ENCODE measurements at places on chromosomes 1 and 21. TPM values are rescaled to one million over a fixed set of nuclear protein-coding genes. Genes with fewer than 3 reads are reported as not detected.

The GJB4 gene
- not detected for total RNA-seq

The SH2D5 gene
- total RNA-seq, result 2.1 TPM

The DSCAM gene
- total RNA-seq, result 0.36 TPM

The TAF1A gene
- total RNA-seq, result 10.7 TPM

The MYOM3 gene
- total RNA-seq, result 0.12 TPM

The BSDC1 gene
- total RNA-seq, result 79.3 TPM

The LEPROT gene
- total RNA-seq, result 83.5 TPM

The PTAFR gene
- 0.16 TPM for total RNA-seq

The ZBTB8A gene
- total RNA-seq, result 7.7 TPM

The LDLRAD1 gene
- not detected for total RNA-seq

The B3GALT2 gene
- 8.3 TPM for total RNA-seq

The GBP7 gene
- not detected for total RNA-seq

The FCRL5 gene
- total RNA-seq, result not detected

The HIVEP3 gene
- 2.4 TPM for total RNA-seq

The DNALI1 gene
- total RNA-seq, result 5.3 TPM

The BRDT gene
- not detected for total RNA-seq

The RALGPS2 gene
- 101 TPM for total RNA-seq

The FCRLB gene
- total RNA-seq, result 0.49 TPM

The SPRR1A gene
- not detected for total RNA-seq

The MIXL1 gene
- not detected for total RNA-seq

The KCNK2 gene
- total RNA-seq, result 200 TPM

The FHL3 gene
- 44.9 TPM for total RNA-seq

The AGBL4 gene
- under 0.01 TPM for total RNA-seq

The C1orf87 gene
- 0.32 TPM for total RNA-seq

The SLC25A33 gene
- total RNA-seq, result 6.0 TPM

The TSPAN1 gene
- total RNA-seq, result 1.2 TPM

The S100A3 gene
- 6.3 TPM for total RNA-seq

The LRRC53 gene
- total RNA-seq, result not detected

The MYCL gene
- not detected for total RNA-seq

The PCP4 gene
- not detected for total RNA-seq

The PKLR gene
- under 0.01 TPM for total RNA-seq

The OR2T35 gene
- total RNA-seq, result not detected

The MTARC2 gene
- total RNA-seq, result 4.7 TPM

The IER5 gene
- total RNA-seq, result 33.3 TPM

The OR10J1 gene
- not detected for total RNA-seq

The LCE1E gene
- total RNA-seq, result not detected

The C1orf94 gene
- under 0.01 TPM for total RNA-seq

The ZNF593OS gene
- not detected for total RNA-seq

The SFN gene
- 1.5 TPM for total RNA-seq

The TMPRSS15 gene
- total RNA-seq, result not detected

The AKR7A3 gene
- 1.1 TPM for total RNA-seq

The MOB3C gene
- 13.4 TPM for total RNA-seq

The CCDC30 gene
- 1.3 TPM for total RNA-seq

The MIER1 gene
- total RNA-seq, result 42.3 TPM

The ETV3 gene
- total RNA-seq, result 27.1 TPM

The FMO4 gene
- 40.0 TPM for total RNA-seq

The CLCNKA gene
- 0.16 TPM for total RNA-seq

The PROX1 gene
- total RNA-seq, result 0.16 TPM

The ESPN gene
- not detected for total RNA-seq
